ENCODE measurements at places on chromosomes 12 and 14.

DNA sequence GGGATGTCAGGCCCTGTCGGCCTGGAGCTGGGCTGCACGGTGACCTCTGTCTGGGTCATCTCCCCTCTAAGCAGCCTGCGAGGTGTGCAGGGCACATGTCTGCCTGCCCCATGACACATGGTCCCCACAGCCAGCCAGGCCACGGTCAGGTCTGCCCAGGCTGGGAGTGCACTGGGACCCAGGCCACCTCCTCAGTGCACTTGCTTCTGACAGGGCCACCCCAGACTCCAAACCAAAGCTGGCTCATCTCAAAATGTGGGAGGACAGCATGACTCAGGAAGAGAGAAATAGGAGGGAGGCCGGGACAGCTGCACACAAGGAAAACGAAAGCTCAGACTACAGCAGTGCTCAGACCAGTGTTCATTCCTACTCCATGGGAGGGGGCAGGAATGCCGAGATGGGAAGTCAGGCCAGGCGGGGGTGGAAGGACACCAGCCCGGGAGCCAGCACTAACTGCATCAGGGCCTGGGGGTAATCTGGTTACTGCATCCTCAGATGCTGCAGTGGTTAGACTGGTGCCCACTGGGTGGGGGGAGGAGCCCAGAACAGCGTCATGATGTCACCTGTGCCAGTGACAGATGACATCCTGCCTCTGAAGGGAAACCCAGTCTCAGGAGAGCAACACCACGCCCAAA lies 4.0 kb downstream of the P2RX2 start:
- peaks cover 4% of the 10 kb centered on the region for H3K36me3 ChIP-seq
- no peak for DNase-seq
- H3K27me3 ChIP-seq: peaks cover 28% of the 10 kb centered on the region
- H3K4me1 ChIP-seq: peaks cover 3% of the 10 kb centered on the region

- no peak overlapping the region for H3K4me3 ChIP-seq
- no peaks in the 10 kb centered on the region for H3K4me1 ChIP-seq
- H3K27me3 ChIP-seq: no peaks in the 10 kb centered on the region
- H3K27ac ChIP-seq: no peak overlapping the region
Observed at GRCh38 chr12:90216020-90216552, 507.4 kb upstream of the ATP2B1 start.

GRCh38 chr14:25101276-25101675 lies 51.3 kb upstream of the STXBP6 start:
- H3K4me1 ChIP-seq: no peaks in the 10 kb centered on the region
- H3K36me3 ChIP-seq: no peaks in the 10 kb centered on the region
- peaks cover 8% of the 10 kb centered on the region for H3K27me3 ChIP-seq
- H3K27ac ChIP-seq: no peak overlapping the region
- DNase-seq: no peak
- H3K4me3 ChIP-seq: no peak overlapping the region

GRCh38 chr14:45970621-45971020 lies 681.0 kb downstream of the RPL10L start:
- H3K27me3 ChIP-seq: no peaks in the 10 kb centered on the region
- H3K4me3 ChIP-seq: no peak overlapping the region
- DNase-seq: no peak

DNA sequence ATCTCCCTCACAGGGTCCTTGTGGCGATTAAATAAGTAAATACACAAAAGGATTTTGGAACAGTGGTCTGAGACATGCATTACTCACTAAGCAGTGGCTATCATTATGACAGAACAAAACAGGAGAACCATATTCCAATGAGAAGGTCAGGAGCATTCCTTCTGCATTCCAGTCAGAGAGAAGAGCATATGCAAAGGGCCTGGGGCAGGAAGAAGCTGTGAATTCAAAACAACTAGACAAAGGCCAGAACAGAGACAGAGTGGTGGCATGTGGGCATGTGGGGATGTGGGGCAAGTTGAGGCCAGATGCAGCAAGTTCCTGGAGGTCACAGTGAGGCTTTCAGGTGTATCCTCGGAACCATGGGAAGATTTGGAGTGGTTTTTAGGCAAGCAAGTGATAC lies 70.1 kb upstream of the VRK1 start:
- no peaks in the 10 kb centered on the region for H3K4me1 ChIP-seq

GRCh38 chr14:105534586-105534985 lies 8.2 kb downstream of the TMEM121 start:
- H3K4me3 ChIP-seq: no peak overlapping the region
- H3K36me3 ChIP-seq: no peaks in the 10 kb centered on the region
- H3K27me3 ChIP-seq: peaks cover 73% of the 10 kb centered on the region
- DNase-seq: no peak
- no peaks in the 10 kb centered on the region for H3K4me1 ChIP-seq

Data from T-cell (primary cell).